CD8-positive, alpha-beta memory T cell (primary cell): ENCODE measurements at places on chromosomes 13 and 19.

DNA sequence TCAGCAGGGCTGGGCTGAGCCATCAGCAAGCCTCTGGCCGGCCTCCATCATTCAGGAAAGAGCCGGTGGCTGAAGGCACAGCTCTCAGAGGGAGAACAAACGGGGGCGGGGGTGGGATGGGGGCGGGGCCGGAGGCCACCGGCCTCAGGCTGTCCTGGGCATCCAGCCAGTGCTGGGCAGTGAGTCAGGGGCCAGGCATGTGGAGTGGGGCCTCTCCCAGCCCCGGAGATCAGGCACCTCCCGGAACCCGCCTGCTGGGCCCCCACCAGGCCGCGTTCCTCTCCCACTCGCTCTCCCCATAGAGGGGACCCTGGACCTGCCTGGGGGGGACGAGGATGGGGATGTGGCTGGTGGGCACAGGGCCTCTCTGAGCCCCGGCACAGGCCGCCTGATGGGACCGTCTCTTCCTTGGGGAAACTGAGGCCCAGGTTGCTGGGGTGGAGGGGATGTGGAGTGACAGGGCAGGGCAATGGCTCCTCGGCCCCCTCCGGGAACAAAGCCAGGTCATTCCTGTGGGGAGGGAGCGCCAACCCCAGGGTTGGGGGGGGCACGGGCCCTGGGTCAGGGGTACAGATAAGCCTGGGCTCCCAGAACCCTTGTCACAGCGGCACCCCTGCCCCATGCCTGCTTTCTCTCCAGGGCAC lies 12.9 kb downstream of the SPC24 start:
- H3K36me3 ChIP-seq, result no peaks in the 10 kb centered on the region
- no peak overlapping the region for H3K27ac ChIP-seq
- peaks cover 14% of the 10 kb centered on the region for H3K4me1 ChIP-seq
- H3K27me3 ChIP-seq, result no peaks in the 10 kb centered on the region

DNA sequence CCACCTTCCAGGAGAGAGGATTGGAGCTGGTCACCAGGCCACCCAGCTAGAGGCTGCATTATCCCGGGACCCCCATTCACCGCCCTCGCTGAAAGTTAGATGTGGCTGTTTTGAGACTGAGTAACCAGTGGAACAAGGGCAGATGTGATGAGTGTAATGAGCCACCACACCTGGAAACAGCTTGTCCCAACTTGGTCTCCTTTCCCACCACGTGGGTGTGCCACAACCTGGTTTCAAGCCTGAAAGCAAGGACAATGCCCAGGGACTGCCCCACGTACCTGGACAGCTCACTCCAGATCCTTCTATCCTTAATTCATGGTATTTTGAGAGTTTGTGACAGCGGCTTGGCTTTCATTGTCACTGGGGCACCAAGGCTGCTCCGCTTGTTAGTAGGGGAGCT lies 7.0 kb downstream of the LGI4 start:
- no peak overlapping the region for H3K4me3 ChIP-seq
- H3K36me3 ChIP-seq, result no peaks in the 10 kb centered on the region
- peaks cover 7% of the 10 kb centered on the region for H3K4me1 ChIP-seq
- no peak for DNase-seq

- H3K27ac ChIP-seq, result no peak overlapping the region
- H3K4me3 ChIP-seq, result no peak overlapping the region
- no peaks in the 10 kb centered on the region for H3K27me3 ChIP-seq
- no peaks in the 10 kb centered on the region for H3K36me3 ChIP-seq
- H3K4me1 ChIP-seq, result no peaks in the 10 kb centered on the region
Measured at GRCh38 chr13:56659041-56659471, 481.7 kb upstream of the PRR20A start.

- H3K36me3 ChIP-seq, result no peaks in the 10 kb centered on the region
- peak; percentile 48 for DNase-seq
- H3K4me3 ChIP-seq, result peak within 1 kb of the TSS; percentile 83
- no peaks in the 10 kb centered on the region for H3K27me3 ChIP-seq
Measured at GRCh38 chr19:38877781-38878574, at the start of gene RINL. RINL (minus strand) TSS chr19:38878275; CDS start chr19:38876742, 1,533 bp downstream.

DNA sequence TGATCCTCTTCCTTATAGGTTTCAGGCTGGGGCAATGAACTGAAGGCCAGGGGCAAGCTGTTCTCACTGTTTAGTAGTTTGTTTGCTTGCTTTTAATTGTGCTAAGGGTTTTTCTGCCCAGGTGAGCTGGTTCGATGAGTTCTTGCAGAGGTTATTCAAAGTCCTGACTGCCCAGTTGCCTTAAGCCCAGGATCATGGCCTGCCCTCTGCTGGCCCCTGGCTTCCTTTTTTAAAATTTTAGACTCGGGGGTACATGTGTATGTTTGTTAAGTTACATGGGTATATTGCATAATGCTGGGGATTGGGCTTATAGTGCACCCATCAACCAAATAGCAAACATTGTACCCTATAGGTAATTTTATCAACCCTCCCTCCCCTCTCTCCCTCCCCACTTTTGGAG lies 65.7 kb downstream of the ZNF536 start:
- H3K27ac ChIP-seq, result no peak overlapping the region
- H3K27me3 ChIP-seq, result no peaks in the 10 kb centered on the region
- no peak overlapping the region for H3K4me3 ChIP-seq

- no peak for DNase-seq
- peak overlapping the region; percentile 95 for H3K27ac ChIP-seq
- H3K4me1 ChIP-seq, result peaks cover 22% of the 10 kb centered on the region
- H3K36me3 ChIP-seq, result no peaks in the 10 kb centered on the region
- peak overlapping the region; percentile 96 for H3K4me3 ChIP-seq
Measured at GRCh38 chr19:36215276-36216123, 594 bp downstream of the ZNF146 start.
